Stimulated activated CD4-positive, alpha-beta T cell treated with anti-CD3 and anti-CD28 coated beads, Interleukin-12 subunit alpha, Interleukin-12 subunit beta, amount 100 ng/mL, for 24 hours (primary cell): ENCODE measurements at places on chromosomes 16 and 17.

GRCh38 chr16:85860413-85861094 is 38.4 kb upstream of the IRF8 start:
- DNase-seq, result no peak

GRCh38 chr16:68873635-68874471 is 30.5 kb downstream of the TANGO6 start:
- DNase-seq, result no peak

DNA sequence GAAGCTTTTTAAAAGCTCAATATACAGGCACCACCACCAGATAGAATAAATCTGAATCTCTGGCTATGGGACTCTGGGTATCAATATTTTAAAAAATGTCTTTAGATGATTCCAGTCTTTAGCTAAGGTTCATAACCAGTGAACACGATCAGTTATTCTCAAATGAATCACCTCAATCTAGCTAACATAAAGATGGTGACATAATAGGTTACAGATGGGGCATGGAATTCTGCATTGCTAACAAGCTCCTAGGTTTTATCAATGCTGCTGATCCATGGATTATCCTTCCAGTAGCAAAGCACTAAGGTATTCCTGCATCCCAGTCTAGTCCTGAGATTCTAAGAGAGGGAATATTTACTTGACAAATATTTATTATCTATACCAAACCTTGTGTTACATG is 415.5 kb upstream of the CDH11 start:
- no peak for DNase-seq

GRCh38 chr17:27333410-27333980 is 39.6 kb downstream of the WSB1 start:
- no peak for DNase-seq

DNA sequence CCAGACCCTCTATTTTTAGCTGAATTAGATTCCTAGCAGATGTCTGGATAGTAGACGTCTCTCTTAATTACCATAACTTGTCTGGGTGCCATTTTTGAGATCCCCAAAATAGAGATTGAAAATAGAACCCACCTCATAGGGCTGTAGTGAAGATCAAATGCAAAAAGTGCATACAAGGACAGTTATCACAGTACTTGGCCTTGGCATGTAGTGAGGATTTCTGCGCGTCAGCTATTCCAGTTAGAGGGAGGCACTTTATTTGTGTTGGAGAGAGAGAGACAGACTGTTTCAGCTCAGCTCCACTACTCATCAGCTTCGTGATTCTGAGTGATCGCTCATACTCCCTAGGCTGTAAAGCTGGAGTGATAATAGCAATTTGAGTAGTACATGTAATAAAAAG is 59.6 kb upstream of the CDH13 start:
- no peak for DNase-seq
